ENCODE measurements at places on chromosomes 5 and 9.

GRCh38 chr5:102561894-102562760, 63.3 kb upstream of the SLCO6A1 start:
- DNase-seq: no peak

GRCh38 chr9:92328225-92328624, 2.5 kb downstream of the CENPP start:
- DNase-seq: no peak

DNA sequence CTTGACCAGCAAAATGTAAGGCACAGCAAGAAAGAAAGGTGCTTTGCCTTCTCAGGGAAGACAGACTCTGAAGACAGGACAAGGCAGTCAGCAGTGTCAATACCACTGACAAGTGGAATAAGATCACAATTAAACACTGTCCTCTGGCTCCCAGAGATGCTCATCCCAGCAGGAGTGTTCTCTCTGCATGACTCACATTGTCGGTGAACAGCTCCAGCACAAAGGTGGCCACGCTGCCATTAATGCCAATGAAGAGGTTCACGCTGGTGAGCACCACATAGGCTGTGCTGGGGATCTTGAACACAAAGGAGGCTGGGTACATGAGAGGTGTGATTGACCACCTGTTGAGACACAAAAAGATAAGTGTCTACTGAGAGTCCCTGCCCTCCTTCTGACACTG, 31.9 kb downstream of the NIPSNAP3B start:
- DNase-seq: no peak

GRCh38 chr5:115460472-115460871, 84.1 kb downstream of the FEM1C start:
- DNase-seq: no peak

- DNase-seq: no peak
Observed at GRCh38 chr5:91079037-91079436, 304.1 kb downstream of the ARRDC3 start.

- no peak for DNase-seq
Observed at GRCh38 chr9:18268381-18268780, 205.6 kb upstream of the ADAMTSL1 start.

GRCh38 chr5:139758510-139759075, 37.0 kb upstream of the PSD2 start:
- DNase-seq: no peak

GRCh38 chr5:135241536-135241935, 157.5 kb downstream of the MACROH2A1 start:
- no peak for DNase-seq

DNA sequence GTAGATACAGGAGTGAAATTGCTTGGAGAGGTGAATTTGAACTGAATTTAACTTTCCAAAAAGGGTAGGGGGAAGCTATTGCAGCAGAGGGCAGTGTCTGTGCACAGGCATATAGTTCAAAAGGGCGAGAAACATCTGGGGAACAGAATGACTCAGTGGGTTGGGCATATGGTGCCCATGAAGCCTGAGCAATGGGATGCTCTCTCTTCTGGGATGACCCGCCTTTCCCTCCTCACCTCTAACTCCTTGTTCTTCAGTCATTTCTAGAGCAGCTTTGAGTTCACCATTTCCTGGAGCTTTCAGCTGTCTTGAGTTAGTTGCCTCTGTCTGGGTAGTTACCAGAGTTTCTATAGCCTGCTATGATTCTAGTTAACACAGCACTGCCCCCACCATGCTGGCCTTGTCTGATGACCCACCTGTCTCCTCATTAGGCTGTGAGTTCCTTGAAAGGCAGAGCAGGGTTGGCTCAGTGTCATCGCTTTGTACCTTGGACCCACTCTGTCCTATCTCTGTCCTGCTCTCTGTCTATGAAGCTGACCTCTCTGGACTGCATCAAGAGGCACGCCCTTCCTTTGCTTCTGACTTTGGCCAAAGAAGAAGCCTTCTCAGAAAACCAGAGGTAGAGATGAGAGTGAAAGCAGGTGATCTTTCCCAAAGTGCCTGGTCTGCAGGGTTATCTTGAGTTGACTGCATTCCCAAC, 299.6 kb upstream of the KLF4 start:
- DNase-seq: no peak

- DNase-seq: no peak
Observed at GRCh38 chr9:118364266-118365106, 660.3 kb downstream of the TLR4 start.

- no peak for DNase-seq
Observed at GRCh38 chr5:957748-958485, 50.7 kb upstream of the NKD2 start.

GRCh38 chr5:60701321-60701968, 1.5 kb upstream of the DEPDC1B start:
- no peak for DNase-seq

All from activated T-cell treated with anti-CD3 and anti-CD28 coated beads for 1 hour (primary cell).